NCI-H345 (cell line): ENCODE measurements at places on chromosomes 3 and 15.

DNA sequence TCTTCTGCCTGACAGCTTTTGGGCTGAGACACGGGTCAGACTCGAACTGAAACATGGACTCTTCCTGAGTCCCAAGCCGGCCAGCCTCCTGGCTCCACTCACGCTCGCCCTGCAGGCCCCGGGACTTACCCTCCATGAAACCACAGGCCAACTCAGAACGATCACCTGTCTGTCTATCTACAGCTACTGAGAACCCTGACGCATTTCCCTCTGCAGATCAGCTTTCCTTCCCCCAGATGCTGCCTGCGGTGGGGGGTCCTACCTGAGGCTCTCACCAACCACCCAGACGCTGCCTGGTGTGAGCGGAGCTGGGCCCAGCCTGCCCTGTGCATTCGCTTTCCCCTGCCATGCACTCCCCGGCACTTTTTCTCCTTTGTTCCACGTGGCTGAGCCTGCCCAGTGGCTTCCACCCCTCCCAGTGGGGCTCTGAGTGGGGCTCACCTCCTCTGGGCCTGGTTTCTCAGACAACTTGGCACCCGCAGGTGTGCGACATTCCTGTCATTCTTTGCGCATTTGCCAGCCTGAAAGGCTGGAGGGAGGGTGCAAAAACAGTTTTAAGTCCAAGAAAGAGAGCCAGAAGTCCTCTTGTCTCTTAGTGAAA is 60.2 kb downstream of the PLXNA1 start:
- no peak for DNase-seq

- no peak for DNase-seq
Observed at GRCh38 chr15:69804786-69805185, 292.9 kb downstream of the TLE3 start.

DNA sequence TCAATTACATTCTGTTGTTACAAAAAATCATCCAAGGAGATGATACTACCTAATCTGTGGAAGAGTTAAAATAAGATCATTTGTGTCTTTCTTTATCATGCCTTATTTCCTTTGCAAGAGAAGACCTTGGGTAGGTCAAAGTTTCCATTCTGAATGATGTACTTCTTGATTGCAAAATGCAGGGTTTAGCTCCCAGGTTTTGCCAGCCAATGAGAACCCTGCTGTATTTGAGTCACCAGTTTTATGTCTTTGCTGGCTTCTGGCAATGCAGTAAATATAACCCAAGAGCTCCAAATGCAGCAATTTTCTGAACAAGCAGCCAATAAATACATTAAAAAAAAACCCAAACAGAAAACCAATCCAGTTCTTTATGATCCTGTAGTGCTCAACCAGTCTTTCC is 204.9 kb downstream of the CADPS start:
- DNase-seq: no peak

- no peak for DNase-seq
Observed at GRCh38 chr3:197833930-197834715, 43.1 kb downstream of the LRCH3 start.

DNA sequence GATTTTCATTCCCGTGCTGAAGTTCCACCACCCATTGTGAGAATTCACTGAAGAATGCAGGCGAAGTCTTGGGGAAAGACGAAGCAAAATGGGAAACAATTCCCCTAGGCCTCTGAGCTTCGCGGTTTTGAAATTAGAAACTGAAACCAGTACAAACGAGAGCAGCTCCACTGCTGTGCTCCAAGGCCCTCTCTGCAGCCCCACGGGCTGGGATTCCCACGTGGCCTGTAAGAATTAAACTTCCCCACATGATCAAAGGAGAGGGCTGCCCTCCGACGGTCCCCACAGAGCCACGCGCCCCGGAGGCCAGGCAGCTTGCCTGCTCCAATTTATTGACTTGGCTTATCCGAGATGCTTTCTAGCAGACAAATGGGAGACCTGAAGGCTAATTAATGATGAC is 144.0 kb downstream of the GREM1 start:
- no peak for DNase-seq

GRCh38 chr15:71612397-71612722 is 198.0 kb upstream of the NR2E3 start:
- DNase-seq: peak; percentile 38

DNA sequence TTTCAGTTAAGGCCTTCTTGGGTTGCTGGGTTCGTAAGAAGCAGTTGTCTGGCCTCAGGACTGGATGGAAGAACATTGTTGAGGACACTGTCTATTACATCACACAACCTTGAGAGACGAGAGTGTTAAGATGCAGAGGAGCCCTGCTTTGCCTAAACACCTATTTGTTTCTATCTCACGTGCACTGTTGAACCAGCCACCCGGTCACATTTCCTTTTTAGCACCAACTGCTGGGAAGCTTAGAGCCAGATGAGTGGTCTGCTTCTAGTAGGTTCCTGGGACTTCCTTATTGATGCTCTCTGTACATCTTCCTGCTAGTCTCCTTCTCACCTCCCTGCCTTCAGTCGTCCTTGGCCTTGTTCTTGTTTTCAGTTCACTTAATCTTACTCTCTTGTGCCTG is 22.3 kb downstream of the CAND2 start:
- DNase-seq: no peak
